ENCODE measurements at places on chromosomes 13 and 19. TPM values are rescaled to one million over a fixed set of nuclear protein-coding genes. Genes with fewer than 3 reads are reported as not detected.

Gene CYP2B6
- total RNA-seq, result not detected

Gene NTN5
- 1.3 TPM for total RNA-seq

Gene PAN3
- 35.1 TPM for total RNA-seq

Gene TGFBR3L
- total RNA-seq, result 2.6 TPM

Gene STOML3
- not detected for total RNA-seq

Gene VWA8
- total RNA-seq, result 14.5 TPM

Gene TEX26
- total RNA-seq, result not detected

Gene KRTDAP
- total RNA-seq, result not detected

Gene CAPS
- total RNA-seq, result 15.6 TPM

Gene SIGLEC7
- not detected for total RNA-seq

DNA sequence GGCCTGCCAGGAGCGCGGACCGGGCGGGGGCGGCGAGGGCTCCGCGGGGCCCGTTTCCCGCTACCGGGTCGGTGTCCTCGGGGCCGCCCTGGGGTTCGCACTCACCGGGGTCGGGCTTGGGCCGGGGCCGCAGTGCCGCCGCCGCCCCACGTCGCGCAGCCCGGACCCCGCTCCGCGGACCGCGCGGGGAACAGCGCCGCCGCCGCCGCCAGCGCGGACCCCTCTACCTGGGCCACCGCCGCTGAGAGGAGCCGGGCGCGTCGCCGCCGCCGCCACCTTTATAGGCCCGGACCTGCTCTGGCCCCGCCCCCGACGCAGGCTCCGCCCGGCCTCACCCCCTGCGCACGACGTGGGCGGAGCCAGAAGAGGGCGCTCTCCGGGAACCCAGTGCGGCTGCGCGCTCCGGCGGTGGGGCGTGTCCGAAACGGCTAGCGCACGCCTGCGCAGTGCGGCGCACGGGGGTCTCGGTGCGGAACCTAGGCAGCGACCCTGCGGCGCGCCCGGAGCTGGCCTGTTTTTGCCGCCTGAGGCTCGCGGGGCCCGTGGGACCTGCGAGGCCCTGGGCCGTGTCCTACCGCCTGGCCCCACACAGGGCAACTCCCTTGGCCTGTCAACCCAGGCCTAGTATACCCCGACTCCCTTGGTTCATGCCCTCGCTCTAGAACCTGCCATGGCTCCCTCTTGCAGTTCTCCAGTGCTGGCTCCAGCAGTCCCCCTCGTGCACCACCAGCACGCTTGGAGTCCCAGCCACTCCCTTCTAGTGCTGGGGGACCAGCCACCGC, at the start of gene MKNK2:
Gene MKNK2 (minus strand): TSS at position 254 of the 782 bp plus-strand sequence. CDS start 393 bp downstream, outside the sequence.
- DNase-seq, result peak; percentile 98

DNA sequence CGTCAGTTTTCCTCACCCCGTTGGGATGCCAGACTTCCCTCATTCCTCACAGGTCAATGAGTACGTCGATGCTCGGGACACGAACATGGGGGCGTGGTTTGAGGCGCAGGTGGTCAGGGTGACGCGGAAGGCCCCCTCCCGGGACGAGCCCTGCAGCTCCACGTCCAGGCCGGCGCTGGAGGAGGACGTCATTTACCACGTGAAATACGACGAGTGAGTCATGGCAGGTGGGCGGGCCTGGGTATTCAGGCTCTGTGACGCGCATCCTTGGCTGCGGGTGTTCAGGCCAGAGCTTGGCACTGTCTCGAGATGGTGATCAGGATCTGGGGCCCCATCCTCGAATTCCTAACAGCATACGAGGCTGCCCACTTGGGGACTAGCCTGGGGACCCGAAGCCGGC, 21.4 kb downstream of the UHRF1 start:
- DNase-seq, result no peak

DNA sequence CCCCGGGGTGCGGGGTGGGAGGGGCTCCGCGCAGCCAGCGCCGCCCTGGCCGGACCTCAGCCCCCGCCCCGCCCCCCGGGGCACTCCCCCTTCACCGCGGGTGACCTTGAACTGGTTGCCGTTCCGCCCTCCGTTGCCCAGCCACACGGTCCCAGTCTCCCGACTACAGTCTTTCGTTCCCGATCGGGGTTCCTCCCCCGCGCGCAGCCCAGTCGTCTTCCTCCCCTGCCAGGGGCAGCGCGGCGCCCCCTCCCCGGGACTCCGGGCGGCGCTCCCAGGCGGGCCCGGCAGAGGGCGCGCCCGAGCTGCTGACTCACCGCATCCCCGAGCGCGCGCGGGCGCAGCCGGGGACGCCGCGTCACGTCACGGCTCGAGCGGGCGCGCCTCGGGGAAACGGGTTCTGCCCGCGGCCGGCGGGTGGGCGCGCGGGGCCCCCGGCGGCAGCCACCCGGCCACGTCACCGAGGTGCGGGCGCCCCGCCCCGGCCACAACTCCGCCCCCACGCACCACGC, 459 bp downstream of the MIDN start:
- DNase-seq, result peak; percentile 96

- no peak for DNase-seq
Observed at GRCh38 chr19:840519-841206, at the start of gene PRTN3. Gene PRTN3, plus strand, starts transcription at chr19:840999. Its CDS starts 10 bp downstream, at chr19:841009.

GRCh38 chr19:51311351-51312257, at the start of gene IGLON5:
Gene IGLON5, plus strand, starts transcription at chr19:51311644. Its CDS starts 204 bp downstream, at chr19:51311848.
- no peak for DNase-seq

GRCh38 chr19:45063851-45064801, 12.2 kb downstream of the ZNF296 start:
- DNase-seq, result peak; percentile 83

GRCh38 chr19:34577531-34578101, 96.1 kb downstream of the WTIP start:
- peak; percentile 84 for DNase-seq

DNA sequence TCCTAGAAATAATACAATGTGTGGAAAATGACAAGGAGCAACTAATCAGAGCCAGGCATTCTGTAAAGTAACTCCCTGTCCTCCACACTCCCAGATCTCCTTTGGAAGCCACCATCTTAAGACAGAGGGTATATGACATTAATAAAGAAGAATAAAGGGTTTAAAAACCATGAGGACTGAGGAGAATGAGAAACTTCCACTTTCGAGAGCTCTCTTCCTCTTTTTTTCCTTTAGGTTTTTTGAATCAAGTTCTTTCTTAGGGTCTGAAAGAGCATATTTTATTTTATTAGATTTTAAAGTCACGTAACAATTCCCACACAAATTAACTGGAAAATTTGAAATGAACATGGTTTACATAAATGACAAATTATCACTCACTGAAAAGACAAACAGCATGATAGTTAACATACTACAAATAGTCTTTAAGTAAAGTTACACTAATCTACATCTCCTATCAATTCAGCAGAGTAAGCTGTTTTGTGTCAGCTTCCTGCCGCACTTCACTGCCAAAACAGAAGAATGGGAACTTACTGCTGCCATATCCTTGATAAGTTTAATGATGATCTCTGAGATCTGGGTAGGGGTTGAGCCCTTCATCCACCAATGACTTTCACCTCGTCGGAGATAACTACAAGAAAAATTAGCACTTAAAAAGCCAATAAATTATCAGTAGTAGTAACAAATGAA, 38.6 kb upstream of the FBXL3 start:
- no peak for DNase-seq

GRCh38 chr13:73870036-73870741, 264.0 kb downstream of the KLF12 start:
- no peak for DNase-seq

GRCh38 chr13:80312967-80313366, 28.0 kb downstream of the SPRY2 start:
- DNase-seq, result no peak

DNA sequence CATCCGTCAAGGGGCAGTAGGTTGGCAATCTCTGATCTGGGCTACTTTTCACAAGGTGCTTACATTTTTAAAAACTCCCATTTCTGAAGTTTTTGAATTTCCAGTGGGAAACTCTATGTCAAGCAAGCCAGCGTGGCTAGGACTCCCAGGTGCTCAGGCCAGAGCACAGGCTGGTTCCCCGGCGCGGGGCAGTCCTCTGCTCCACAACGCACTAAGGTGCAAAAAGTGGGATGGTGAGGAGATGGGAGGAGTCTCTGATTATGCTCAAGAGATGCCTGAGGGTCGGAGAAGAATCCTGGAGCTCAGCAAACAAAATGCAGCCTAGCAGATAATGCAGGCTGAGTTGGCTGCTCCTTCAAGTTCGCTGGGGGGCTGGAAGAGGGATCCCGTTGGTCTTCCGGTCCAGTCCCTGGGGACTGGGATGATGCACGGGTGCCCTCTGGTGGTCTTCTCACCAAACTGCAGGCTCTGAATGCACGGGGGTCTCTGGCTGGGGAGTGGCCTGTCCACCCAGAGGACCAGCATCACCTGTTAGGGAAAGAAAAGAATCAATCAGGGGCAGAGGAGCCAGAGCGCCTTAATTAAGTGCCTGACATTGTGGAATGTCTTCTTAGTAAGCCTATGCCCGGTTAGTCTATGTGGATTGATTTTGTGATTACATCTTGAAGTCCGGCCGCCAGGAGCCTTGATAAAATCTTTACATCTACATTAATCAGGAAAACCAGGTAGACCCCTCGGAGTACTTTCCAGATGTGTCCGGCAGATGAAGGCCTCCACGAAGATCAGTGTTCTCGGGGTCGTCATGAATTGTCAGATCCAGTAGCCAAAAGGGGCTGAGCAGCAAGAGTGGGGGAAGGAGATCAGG, 244.4 kb upstream of the MAB21L1 start:
- DNase-seq, result peak; percentile 87

- no peak for DNase-seq
Observed at GRCh38 chr19:48799358-48800300, 11.2 kb downstream of the BCAT2 start.

- DNase-seq, result no peak
Observed at GRCh38 chr13:53042877-53043276, 14.3 kb downstream of the OLFM4 start.

DNA sequence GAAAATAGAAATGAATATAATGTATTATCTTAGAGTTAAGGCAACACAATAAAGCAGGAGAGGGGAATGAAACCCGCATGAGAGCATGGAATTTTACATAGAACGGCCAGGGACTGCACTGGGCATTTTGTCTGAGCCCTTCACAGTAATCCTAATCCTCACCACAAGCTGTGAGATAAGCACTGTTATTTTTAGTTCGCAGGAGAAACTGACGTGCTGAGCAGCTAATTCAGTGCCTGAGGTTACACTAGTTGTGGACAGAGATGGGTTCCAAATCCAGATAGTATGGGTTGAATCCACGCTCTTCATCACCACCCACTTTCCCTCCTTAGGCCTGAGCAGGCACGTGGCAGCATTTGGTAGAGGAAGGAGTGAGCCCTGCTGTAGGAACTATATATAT, 24.8 kb upstream of the ZNF527 start:
- peak; percentile 25 for DNase-seq

GRCh38 chr19:38739440-38740256, 4.6 kb downstream of the CAPN12 start:
- no peak for DNase-seq

GRCh38 chr13:37357548-37357947, 241.0 kb downstream of the POSTN start:
- no peak for DNase-seq

DNA sequence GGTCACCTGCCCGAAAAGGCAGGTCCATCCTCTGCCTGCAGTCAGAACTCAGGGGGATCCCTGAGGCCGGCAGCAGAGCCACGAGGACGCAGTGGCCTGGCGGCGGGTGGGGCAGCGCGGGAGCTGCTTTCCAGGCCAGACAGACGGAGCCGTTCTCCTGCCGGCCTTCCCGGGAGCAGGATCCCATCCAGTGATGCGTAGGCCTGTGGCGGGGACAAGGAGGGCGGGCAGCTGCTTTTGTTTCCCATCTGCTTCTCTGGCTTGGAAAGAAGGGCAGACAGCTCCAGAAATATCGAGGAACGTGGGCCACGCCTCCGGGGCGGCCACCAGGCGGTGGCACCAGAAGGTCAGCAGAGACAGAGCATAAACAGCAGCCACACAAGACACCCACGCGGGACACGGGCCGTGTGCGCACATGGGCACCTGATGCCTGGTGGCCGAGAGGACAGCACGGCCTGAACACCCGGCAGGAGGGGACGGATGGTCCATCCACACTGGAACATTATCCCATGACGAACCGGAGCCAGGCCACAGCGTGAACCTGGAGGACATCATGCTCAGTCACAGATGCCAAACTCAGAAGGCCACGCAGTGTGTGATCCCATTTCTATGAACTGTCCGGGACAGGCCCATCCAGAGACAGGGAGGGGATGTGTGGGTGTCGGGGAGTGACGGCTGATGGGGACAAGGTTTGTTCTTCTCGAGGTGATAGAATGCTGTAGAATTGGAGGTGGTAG, 13.9 kb upstream of the MKNK2 start:
- DNase-seq, result no peak

GRCh38 chr19:4090356-4091220, 23.9 kb upstream of the ZBTB7A start:
- DNase-seq, result peak; percentile 80

- peak; percentile 91 for DNase-seq
Observed at GRCh38 chr19:58033741-58034476, at the start of gene ZSCAN1. Gene ZSCAN1, plus strand, starts transcription at chr19:58034025. Its CDS starts 3,812 bp downstream, at chr19:58037837.

DNA sequence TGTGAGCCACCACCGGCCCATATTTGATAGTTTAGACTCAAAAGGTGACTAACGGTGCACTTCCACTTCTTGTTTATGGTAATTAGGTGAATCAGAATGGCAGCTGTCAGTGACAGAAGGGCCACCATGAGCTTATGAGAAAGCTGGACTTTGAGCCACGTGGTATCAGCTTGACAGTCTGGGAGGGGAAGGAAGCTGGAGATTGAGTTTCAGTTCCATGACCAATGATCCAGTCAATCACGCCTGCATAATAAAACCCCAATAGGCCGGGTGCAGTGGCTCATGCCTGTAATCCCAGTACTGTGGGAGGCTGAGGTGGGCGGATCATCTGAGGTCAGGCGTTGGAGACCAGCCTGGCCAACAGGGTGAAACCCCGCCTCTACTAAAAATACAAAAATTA, 8.2 kb downstream of the EID2B start:
- no peak for DNase-seq

DNA sequence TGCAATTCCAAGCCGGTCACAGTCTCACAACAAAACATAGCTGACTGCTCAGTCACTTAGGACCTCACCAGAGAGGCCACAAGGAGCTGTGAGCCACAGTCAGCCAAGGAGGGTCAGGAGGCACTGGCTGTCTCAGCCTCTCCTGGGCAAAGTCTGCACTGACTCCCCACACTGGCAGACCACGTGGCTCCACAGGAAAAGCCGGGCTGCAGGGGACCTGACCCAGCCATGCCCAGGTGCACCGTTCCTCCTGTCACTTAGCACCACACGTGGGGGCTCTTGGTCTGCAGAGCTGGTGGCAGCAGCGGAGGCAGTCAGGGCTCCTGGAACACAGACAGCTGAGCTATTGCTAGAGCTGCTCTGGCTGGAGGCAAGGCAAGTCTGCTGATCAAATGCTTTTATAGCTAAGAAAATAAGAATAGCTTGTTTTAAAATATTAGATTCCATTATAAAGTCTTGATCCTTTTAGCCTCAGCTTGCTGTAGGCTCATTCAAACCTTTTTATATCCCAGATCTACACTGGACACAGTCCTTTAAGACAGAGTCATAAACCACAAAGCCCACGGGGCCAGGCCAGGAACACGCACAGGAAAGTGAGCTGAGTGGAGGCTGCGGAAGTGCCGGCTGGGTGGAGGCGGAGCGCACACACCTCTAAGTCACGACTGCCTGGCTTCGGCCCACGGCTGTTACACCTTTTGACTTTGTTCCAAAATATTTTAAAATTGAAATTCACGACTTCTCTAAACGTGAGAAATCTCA, 744.1 kb downstream of the UQCRFS1 start:
- DNase-seq, result no peak

GRCh38 chr13:74444161-74444571, 310.0 kb upstream of the KLF12 start:
- no peak for DNase-seq

Data from osteocyte (in vitro differentiated cells).